ENCODE measurements at places on chromosomes 7 and 10. TPM values are rescaled to one million over a fixed set of nuclear protein-coding genes. Genes with fewer than 3 reads are reported as not detected.

ZNF22 gene
- 48.7 TPM for total RNA-seq

SORBS1 gene
- total RNA-seq = 3.2 TPM

LDB3 gene
- total RNA-seq = not detected

CALML5 gene
- not detected for total RNA-seq

MARVELD1 gene
- total RNA-seq = 78.3 TPM

ASL gene
- 48.4 TPM for total RNA-seq

LRRC61 gene
- total RNA-seq = 0.39 TPM

STEAP2 gene
- 4.2 TPM for total RNA-seq

DPY19L1 gene
- 60.7 TPM for total RNA-seq

VENTX gene
- total RNA-seq = not detected

All from endothelial cell of umbilical vein (primary cell).